ENCODE measurements at places on chromosomes 1 and 21.

GRCh38 chr1:78902641-78903040 is 103.9 kb downstream of the ADGRL4 start:
- no peak overlapping the region for H3K27ac ChIP-seq
- H3K36me3 ChIP-seq = no peaks in the 10 kb centered on the region
- H3K4me1 ChIP-seq = no peaks in the 10 kb centered on the region
- H3K27me3 ChIP-seq = no peaks in the 10 kb centered on the region
- H3K4me3 ChIP-seq = no peak overlapping the region

DNA sequence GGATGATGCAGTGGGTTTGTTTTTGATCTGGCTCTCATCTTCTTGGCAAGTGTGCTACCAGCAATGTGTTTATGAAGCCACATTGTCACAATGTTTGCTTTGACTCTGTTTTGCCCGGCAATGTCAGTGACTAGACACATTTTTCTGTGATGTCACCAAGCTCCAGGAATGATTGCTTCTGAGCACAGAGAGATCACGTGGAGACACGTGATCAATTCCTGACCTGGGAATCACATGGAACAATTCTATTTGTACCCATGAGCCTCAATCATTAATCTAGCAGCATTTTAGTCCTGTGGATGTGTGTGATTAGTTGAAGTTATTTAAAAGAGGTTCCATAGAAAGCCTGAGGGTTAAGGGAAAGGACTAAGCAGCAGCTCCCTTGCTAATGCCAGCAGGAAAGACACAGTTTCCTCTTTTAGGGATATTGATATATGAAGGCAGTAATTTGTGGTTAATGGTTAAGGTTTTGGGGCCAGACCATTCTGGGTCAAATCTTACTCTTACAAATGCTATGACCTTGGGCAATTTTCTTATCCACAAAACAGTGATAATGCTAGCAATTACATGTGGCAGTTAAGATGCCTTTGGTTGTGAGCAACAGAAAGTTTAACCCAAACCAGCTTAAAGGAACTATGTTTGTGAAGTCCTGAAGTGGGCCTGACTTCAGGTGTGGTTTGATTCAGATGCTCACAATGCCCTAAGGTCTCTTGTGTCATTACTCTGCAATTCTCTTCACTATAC is 59.0 kb downstream of the FASLG start:
- no peaks in the 10 kb centered on the region for H3K36me3 ChIP-seq
- DNase-seq = no peak
- H3K27ac ChIP-seq = no peak overlapping the region
- no peaks in the 10 kb centered on the region for H3K27me3 ChIP-seq

- no peaks in the 10 kb centered on the region for H3K4me1 ChIP-seq
- H3K27ac ChIP-seq = no peak overlapping the region
- H3K27me3 ChIP-seq = no peaks in the 10 kb centered on the region
- H3K36me3 ChIP-seq = no peaks in the 10 kb centered on the region
Observed at GRCh38 chr1:18013216-18013615, 94.4 kb upstream of the IGSF21 start.

- no peaks in the 10 kb centered on the region for H3K36me3 ChIP-seq
- no peak for DNase-seq
- no peak overlapping the region for H3K4me3 ChIP-seq
- no peak overlapping the region for H3K27ac ChIP-seq
Observed at GRCh38 chr21:29396951-29397455, 98.3 kb downstream of the BACH1 start.

- no peak overlapping the region for H3K4me3 ChIP-seq
- no peaks in the 10 kb centered on the region for H3K27me3 ChIP-seq
- H3K4me1 ChIP-seq = no peaks in the 10 kb centered on the region
- peaks cover 33% of the 10 kb centered on the region for H3K36me3 ChIP-seq
Observed at GRCh38 chr1:162740755-162741154, 49.7 kb upstream of the HSD17B7 start.

GRCh38 chr1:91712981-91713841 is 172.7 kb downstream of the TGFBR3 start:
- no peak for DNase-seq
- peaks cover 19% of the 10 kb centered on the region for H3K27me3 ChIP-seq
- H3K4me1 ChIP-seq = no peaks in the 10 kb centered on the region
- H3K27ac ChIP-seq = no peak overlapping the region

GRCh38 chr1:178341261-178341956 is 155.4 kb downstream of the CLEC20A start:
- peak overlapping the region; percentile 67 for H3K27ac ChIP-seq
- DNase-seq = peak; percentile 11
- no peaks in the 10 kb centered on the region for H3K27me3 ChIP-seq
- H3K4me3 ChIP-seq = peak overlapping the region; percentile 21

Data from SK-N-SH (cell line).